ENCODE measurements at places on chromosomes 1 and 21. TPM values are rescaled to one million over a fixed set of nuclear protein-coding genes. Genes with fewer than 3 reads are reported as not detected.

The ICOSLG gene
- 2.3 TPM for total RNA-seq

- no peak overlapping the region for H3K27ac ChIP-seq
- H3K27me3 ChIP-seq: no peaks in the 10 kb centered on the region
- DNase-seq: no peak
- H3K4me1 ChIP-seq: peaks cover 10% of the 10 kb centered on the region
- no peak overlapping the region for H3K4me3 ChIP-seq
Observed at GRCh38 chr1:39951926-39952325, 3.0 kb upstream of the MFSD2A start.

GRCh38 chr1:17056551-17056950 lies 2.7 kb upstream of the SDHB start:
- H3K36me3 ChIP-seq: no peaks in the 10 kb centered on the region
- DNase-seq: no peak
- no peak overlapping the region for H3K4me3 ChIP-seq
- H3K27ac ChIP-seq: no peak overlapping the region
- H3K4me1 ChIP-seq: peaks cover 14% of the 10 kb centered on the region

The ADCY10 gene
- not detected for total RNA-seq

The TNFRSF18 gene
- total RNA-seq: 1.3 TPM

The UTS2 gene
- not detected for total RNA-seq

DNA sequence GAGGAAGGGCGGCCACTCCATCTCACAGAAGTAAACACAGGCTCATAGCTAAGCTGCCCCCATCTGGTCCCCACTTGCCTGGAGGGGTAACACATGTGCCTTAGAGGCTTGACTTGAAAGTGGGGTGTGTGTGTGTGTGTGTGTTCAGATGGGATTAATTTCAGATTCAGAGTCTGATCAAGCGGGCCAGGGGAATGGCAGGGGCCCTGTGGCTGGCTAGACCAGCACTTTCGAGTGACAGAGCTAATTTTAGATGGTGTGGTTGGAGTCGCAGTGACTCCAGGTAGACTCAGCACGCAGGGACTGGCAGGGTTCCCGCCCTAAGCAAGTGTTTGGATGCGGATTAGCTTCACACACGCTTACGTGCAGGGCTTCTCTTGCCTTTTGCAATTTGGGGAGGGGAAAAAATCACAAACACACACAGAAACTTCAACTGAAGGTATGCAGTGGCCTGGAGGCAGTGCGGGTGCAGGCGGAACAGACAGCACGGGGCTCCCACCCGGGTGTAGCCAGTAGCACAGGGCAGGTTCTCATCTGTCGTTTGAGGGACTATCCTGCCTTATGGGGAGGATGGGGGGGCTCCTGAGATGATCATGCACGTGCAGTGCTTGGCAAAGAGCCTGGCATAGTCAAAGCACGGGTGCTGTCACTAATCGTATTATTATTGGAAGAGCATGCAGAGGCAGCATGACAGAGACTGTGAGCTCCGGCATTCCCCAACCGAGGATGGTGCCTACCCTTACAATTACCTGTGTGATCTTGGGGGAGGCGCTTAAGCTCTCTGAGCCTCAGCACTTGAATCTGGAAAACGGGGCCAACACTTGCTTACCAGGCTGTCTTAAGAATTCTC lies 1.3 kb downstream of the EDN2 start:
- no peaks in the 10 kb centered on the region for H3K27me3 ChIP-seq
- H3K36me3 ChIP-seq: no peaks in the 10 kb centered on the region
- peaks cover 9% of the 10 kb centered on the region for H3K4me1 ChIP-seq
- no peak overlapping the region for H3K4me3 ChIP-seq

The USH2A gene
- not detected for total RNA-seq

The SELENBP1 gene
- total RNA-seq: 67.6 TPM

- no peak overlapping the region for H3K27ac ChIP-seq
- H3K4me3 ChIP-seq: no peak overlapping the region
- no peak for DNase-seq
- peaks cover 10% of the 10 kb centered on the region for H3K4me1 ChIP-seq
- H3K36me3 ChIP-seq: no peaks in the 10 kb centered on the region
Observed at GRCh38 chr1:101247404-101248287, 10.8 kb downstream of the S1PR1 start.

The LENEP gene
- not detected for total RNA-seq

The FCRL2 gene
- not detected for total RNA-seq

DNA sequence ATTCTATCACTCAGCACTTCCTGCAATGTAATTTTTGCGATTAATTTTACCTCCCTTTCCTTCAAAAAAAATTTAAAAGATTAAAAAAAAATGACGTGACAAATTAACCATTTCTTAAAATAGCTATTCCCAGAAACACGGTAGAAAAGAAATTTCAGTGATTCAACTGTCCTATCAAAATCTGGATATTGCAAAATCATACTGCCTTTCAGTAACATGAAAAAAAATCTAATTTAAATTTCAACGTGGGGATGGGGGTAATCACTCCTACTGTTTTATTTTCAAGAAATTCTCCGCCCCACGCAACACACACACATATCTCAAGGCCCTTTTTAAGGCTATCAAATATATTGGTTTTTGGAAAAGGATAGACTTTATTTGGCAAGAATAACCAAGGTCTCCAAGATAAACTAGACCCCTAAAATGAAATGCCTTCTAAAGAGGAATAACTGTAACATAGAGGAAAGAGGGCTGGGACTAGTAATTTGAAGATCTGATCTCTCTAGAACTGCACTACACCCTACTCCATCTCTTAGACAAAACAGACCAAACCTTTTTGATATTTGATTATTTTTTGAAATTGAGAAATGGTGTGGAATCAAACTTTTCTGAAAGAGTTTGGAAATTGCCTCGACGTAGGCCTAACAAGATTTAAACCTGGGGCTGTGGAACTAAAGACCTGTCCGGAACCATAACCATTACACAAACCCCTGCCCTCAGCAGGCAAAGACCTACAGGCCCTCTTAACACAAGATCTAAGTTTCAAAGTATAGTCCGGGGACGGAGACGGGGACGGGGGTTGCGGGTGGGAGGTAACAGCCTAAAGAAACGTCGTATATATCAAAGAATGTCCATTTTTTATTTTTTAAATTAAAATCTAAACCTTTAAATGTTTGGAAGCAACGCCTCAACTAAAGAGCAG lies 941 bp downstream of the ARNT start:
- peaks cover 15% of the 10 kb centered on the region for H3K4me1 ChIP-seq
- no peaks in the 10 kb centered on the region for H3K27me3 ChIP-seq
- peak overlapping the region; percentile 97 for H3K27ac ChIP-seq
- H3K4me3 ChIP-seq: peak overlapping the region; percentile 99
- no peaks in the 10 kb centered on the region for H3K36me3 ChIP-seq

- H3K27me3 ChIP-seq: no peaks in the 10 kb centered on the region
- no peak overlapping the region for H3K4me3 ChIP-seq
- H3K36me3 ChIP-seq: no peaks in the 10 kb centered on the region
- no peak overlapping the region for H3K27ac ChIP-seq
Observed at GRCh38 chr1:89727517-89728312, 93.1 kb upstream of the LRRC8D start.

The PDZK1IP1 gene
- not detected for total RNA-seq

GRCh38 chr1:219347921-219348391 lies 174.3 kb downstream of the LYPLAL1 start:
- no peak overlapping the region for H3K27ac ChIP-seq
- no peaks in the 10 kb centered on the region for H3K27me3 ChIP-seq
- H3K4me1 ChIP-seq: peaks cover 17% of the 10 kb centered on the region
- no peaks in the 10 kb centered on the region for H3K36me3 ChIP-seq

The CD247 gene
- 1.6 TPM for total RNA-seq

GRCh38 chr1:54158071-54158470 lies 5.3 kb upstream of the CDCP2 start:
- H3K27me3 ChIP-seq: no peaks in the 10 kb centered on the region
- H3K36me3 ChIP-seq: no peaks in the 10 kb centered on the region
- no peak overlapping the region for H3K27ac ChIP-seq
- no peak for DNase-seq

DNA sequence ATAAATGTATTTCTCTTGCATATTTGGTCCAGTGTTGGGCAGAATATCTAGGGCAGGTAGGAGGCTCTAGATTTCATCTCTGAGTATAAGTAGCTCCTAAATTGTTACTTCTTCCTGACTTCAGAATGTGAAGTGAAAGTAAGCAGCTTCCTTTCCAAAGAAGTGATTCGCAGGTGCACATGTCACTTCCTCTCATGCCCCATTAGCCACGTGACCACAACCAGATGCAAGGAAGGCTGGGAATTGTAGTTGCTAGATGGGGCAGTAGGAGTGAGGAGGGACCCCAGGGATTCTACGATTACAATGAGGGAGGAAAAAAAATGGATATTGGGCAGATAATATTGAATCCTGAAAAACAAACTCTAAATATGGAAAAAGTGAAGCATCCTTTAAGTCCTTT lies 113.2 kb upstream of the CYYR1 start:
- H3K36me3 ChIP-seq: no peaks in the 10 kb centered on the region
- H3K4me3 ChIP-seq: no peak overlapping the region
- H3K27me3 ChIP-seq: no peaks in the 10 kb centered on the region
- DNase-seq: no peak

The FCN3 gene
- 3.5 TPM for total RNA-seq

GRCh38 chr1:176696109-176696508 lies 233.1 kb downstream of the PAPPA2 start:
- no peaks in the 10 kb centered on the region for H3K27me3 ChIP-seq
- H3K4me3 ChIP-seq: no peak overlapping the region
- no peak for DNase-seq
